ENCODE measurements at places on chromosomes 2 and 18.

GRCh38 chr2:17830053-17831034 is 14.1 kb downstream of the MSGN1 start:
- peak; percentile 2 for DNase-seq

DNA sequence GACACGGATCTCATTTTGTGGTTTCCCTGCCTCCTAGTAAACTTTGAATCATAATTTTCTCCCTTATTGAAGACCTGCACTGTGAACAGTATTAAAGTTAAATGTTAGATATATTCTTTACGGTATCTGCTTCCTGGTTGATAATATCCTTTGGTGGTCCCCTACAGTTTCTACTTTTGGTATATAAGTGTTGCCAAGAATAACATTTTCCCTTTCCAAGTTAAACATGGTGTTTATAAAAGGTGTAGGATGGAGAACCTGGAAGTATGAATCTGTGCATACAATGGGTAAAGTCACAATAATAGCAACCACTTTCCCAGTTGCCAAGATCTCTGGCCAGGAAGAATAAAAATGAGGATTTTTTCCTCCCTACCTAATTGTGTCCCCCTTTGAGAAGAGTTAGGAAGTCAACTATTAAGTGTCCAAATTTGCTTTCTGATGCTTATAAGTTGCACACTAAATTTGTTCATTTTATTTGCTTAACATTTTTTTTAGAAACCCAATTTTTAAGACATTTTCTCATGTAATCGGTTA is 201.0 kb upstream of the STK17B start:
- no peak for DNase-seq

- no peak for DNase-seq
Observed at GRCh38 chr2:99106913-99107312, 34.6 kb upstream of the C2orf15 start.

DNA sequence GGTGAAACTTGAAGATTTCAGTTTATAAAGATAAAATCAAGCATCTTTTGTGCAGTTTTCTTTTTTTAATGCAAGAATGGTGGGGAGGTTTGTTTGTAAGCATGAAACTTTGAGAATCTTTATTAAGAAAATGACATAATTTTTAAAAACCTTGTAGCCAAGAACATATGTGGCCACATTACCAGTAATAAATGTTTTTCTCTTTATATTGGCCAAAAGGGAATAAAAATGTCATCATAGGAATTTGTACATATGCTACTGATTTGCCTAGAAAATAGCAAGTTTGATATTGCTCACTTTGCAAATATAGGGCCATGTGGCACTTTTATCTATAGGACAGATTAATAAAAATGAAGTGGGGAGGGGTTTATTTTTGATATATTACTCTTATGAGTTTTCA is 25.6 kb downstream of the METTL21A start:
- DNase-seq = no peak

- DNase-seq = no peak
Observed at GRCh38 chr2:21163213-21163612, 39.4 kb downstream of the TDRD15 start.

- no peak for DNase-seq
Observed at GRCh38 chr2:56376699-56377665, 193.2 kb downstream of the CCDC85A start.

DNA sequence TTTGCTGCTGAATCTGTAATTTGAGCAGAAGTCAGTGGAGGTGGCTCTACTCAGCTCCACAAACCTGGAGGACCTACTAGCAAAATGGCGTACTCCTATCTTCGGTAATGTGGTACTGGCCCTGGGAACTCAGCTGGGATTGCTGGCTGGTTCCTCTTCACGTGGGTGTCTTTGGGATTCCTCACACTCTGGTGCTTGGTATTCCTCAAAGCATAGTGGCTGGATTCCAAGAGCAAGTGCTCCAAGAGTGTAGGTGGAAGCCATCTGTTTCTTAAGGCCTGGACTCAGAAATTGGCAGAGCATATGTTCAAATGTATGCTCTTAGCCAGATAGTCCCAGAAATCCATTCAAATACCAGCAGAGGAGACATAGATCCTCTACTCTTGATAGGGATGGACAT is 281.9 kb upstream of the CDH7 start:
- no peak for DNase-seq

DNA sequence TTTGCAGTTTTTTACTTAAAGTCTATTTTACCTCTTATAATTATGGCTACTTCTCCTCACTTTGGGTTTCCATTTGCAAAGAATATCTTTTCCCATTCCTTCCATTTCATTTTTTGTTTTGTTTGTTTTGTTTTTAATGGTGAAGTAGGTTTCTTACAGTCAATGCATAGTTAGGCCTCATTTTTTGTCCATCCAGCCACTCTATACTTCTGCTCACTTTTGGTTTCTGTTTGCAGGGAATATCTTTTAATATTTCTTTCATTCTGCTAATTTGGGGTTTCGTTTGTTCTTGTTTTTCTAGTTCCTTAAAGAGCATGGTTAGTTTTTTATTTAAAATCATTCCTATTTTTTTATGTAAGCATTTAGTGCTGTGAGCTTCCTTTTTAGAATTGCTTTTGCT is 339.4 kb downstream of the GRB14 start:
- DNase-seq = no peak

- no peak for DNase-seq
Observed at GRCh38 chr2:55547001-55547400, 27.5 kb downstream of the CFAP36 start.

GRCh38 chr2:24818721-24819167 is 25.5 kb downstream of the CENPO start:
- no peak for DNase-seq

DNA sequence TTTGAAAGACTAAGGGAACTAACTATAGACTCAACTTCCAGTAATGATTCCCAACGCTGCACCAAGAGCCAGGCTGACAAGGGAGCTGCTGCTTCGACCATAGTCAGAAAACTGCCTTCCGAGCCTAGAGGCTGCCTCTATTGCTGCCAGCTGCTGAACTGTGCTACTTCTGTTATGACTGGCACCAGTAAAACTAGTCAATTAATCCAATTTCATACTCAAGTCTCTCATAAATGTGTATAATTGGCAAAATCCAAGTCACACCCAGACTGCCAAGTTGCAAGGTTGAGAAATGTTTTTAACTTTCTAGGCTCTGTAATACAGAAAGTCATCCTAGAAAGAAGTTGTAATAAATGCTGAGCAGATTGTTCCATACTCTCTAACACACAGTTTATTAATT is 117.4 kb downstream of the SPOPL start:
- DNase-seq = no peak

- DNase-seq = no peak
Observed at GRCh38 chr2:98580656-98581284, 27.5 kb downstream of the COA5 start.

GRCh38 chr2:160494201-160494644 is 616 bp upstream of the RBMS1 start:
- DNase-seq = no peak

DNA sequence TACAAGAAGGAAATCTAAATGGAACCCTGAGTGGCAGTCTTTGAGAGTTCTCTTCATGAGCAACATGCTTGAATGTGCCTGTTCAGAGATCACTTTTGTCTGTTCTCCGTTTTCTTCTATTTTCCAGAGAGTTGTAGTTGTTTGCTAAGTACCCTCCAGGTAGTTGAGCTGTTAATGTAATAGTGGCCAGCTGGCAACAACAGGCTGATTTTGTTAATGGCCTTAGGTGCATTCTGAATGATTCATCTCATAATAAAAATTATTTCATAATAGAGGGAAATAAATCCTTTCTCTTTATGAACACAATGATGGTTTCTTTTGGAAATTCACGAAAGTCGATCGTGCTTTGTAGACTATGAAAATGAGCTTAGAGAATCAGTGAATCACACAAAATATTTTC is 136.8 kb downstream of the LRP1B start:
- no peak for DNase-seq

GRCh38 chr2:234536178-234536965 is 39.5 kb upstream of the ARL4C start:
- no peak for DNase-seq

DNA sequence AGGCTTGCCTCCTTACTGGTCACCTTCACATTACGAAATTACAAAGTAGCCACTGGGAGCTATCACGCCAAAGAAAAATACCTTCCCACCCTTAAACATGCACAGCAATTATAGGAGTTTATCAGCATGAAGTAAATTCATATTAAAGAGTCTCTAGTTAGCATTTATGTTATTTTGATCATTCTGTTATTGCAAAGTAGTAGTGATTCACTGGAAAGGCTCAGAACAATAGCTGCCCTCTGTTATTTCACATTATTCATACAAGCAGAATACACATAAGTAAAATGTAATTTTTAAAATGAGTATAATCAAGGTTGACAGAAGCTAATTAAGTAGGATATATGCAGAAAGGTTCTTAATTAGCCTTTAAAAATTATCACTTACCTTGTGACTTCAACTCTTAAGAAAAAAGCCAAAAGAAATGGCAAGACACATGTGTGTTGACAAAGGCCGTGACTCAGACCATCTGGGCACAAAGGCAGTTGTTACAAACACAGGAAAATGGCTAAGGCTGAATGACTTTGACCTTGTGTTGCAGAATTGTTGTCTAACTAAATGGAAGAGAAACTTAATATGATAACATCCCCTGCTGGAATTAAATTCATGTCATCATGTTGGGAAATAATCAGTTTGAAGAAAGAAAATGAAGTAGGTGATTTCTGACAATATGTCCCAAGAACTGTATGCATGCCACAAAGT is 108.3 kb downstream of the ARL6IP6 start:
- DNase-seq = no peak

DNA sequence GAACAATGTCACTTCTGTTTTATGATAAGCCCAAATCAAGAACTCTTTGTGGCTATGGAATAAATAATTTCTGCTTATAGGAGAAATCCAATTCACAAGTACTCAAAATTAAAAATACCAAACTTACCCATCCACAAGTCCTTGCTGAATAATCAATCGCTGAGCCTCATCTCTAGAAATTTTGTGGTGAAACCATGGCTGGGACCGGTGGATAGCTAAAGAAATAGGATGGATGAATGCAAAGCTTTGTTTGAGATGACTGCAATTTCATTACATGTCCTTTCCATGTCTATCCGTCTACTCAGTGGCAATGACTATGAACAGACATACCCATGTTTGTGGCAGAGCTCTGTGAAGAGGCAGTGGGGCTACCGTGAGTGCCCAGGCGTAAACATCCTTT is 124.4 kb downstream of the GRB14 start:
- no peak for DNase-seq

DNA sequence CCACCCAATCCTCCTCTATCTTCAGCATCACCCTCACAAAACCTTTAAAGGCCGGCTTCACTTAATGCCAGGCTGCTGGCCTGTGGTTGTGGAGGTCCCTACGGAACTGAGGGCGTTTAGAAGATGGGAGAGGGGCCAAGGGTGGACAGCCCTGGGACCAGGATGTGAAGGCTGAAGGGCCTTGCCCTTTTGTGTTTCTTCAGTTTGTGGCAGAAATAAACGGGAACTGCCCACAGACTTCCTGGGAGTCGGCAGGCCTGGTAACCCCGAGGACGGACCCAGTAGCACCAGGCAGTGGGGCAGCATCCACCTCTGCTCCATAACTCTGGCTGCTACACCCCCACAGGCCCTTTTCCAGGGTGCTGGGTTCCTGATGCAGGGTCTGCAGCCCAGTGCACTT is 51.3 kb downstream of the LYPD1 start:
- DNase-seq = no peak

GRCh38 chr2:68357605-68358337 is 7.3 kb upstream of the PLEK start:
- no peak for DNase-seq

- DNase-seq = no peak
Observed at GRCh38 chr18:77131100-77131651, 1.4 kb downstream of the MBP start.

GRCh38 chr2:206700156-206700555 is 18.0 kb downstream of the DYTN start:
- DNase-seq = no peak

DNA sequence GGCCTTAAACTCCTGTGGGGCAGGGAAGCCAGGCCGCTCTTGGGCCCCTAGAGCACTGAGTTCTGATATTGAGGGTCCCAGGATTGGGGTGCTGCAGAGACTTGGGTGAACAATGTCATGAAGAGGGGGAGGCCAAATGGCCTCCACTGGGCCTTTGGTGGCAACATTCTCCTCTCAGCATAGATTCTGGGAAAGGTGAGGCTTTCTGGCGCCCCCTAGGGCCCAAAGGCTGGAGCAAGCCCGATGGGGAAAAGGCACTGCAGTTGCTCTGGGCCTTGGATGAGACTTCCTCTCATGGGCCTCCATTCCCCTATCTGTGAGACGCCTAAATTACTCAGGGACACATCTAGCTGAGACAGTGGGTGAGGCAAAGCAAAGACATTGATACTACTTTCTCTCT is 84.8 kb downstream of the ACAA2 start:
- DNase-seq = no peak

GRCh38 chr18:31554776-31555175 is 36.9 kb upstream of the TTR start:
- DNase-seq = no peak

GRCh38 chr18:76619621-76620315 is 124.7 kb upstream of the ZNF516 start:
- DNase-seq = no peak

GRCh38 chr2:120735746-120736170 is at the start of gene GLI2:
Gene GLI2, plus strand, starts transcription at chr2:120735868. Its CDS starts 61,453 bp downstream, at chr2:120797321.
- DNase-seq = no peak

- no peak for DNase-seq
Observed at GRCh38 chr18:62436636-62437234, 86.1 kb upstream of the ZCCHC2 start.

GRCh38 chr18:76402026-76402990 is 92.7 kb downstream of the ZNF516 start:
- DNase-seq = no peak

- no peak for DNase-seq
Observed at GRCh38 chr2:200471928-200472645, 37.8 kb downstream of the KCTD18 start.

- DNase-seq = no peak
Observed at GRCh38 chr2:134203175-134203574, 50.7 kb upstream of the MGAT5 start.

DNA sequence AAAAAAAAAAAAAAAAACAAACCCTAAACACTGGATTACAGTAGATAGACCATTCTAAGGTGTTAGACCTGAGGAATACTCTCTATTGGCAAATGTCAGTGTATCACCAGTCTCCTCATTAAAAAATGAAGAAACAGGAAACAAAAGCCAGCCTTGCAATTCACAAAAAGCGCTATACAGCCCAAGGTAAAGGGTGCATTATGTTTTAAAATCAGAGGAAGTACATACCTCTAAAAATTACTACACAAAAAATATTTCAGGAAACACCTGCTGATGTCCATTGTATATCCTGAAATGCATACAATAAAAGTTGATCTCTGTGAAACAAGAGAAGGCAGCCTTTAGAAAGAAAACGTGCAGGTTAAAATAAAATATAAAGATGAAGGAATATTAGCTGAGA is 54.9 kb upstream of the TSPYL6 start:
- no peak for DNase-seq

GRCh38 chr2:101341901-101342624 is 33.6 kb upstream of the RNF149 start:
- peak; percentile 63 for DNase-seq

GRCh38 chr2:102449370-102449974 is 23.6 kb upstream of the SLC9A4 start:
- peak; percentile 34 for DNase-seq

GRCh38 chr2:215746887-215747615 is 266.3 kb downstream of the MREG start:
- DNase-seq = no peak

Data from CD8-positive, alpha-beta memory T cell (primary cell).